H9 (cell line): ENCODE measurements at places on chromosomes 3 and 15.

- no peak for DNase-seq
Observed at GRCh38 chr15:71106802-71107500, 8.3 kb upstream of the THSD4 start.

GRCh38 chr15:74542166-74543042 lies 1.4 kb downstream of the ARID3B start:
- DNase-seq: no peak

DNA sequence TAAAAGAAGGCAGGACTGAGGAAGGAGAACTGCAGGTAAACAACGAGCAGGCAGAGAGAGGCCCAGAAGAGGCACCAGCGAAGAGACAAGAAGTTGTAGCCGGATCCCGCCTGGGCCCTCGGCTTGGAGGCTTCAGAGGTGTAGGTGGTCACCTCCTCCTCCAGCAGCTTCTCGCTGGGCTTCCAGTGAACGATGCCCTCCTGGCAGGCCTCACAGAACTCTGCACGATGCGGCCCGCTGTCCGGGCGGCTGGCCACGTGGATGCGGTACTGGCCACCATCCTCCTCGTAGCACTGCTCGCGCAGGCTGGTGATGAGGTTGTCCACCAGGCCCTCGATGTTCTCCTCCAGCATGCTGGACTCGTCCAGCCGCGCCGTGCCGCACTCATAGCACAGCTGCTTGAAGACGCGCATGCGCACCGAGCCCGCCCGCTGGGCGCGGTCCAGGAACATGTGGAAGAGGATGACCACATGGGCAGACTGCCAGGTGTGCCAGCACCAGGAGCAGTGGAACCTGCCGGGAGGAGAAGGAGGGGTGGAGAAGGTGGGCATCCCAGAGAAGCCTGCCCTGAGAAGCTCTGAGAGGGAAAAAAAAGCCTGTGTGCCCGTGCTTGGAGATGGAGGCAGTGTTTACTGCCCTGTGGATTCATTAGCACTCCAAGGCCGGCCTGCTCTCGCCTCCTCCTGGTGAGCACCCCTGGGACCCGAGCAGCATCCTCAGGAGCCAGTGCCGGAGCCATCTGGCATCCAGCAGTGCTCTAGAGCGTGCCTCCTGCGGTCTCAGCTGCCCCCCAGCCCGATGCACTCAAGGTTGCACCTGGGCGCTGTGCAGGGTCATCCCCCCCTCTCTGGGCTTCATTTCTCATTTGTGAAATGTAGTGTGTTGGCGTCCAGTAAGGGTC lies 3.6 kb downstream of the RTP2 start:
- no peak for DNase-seq

DNA sequence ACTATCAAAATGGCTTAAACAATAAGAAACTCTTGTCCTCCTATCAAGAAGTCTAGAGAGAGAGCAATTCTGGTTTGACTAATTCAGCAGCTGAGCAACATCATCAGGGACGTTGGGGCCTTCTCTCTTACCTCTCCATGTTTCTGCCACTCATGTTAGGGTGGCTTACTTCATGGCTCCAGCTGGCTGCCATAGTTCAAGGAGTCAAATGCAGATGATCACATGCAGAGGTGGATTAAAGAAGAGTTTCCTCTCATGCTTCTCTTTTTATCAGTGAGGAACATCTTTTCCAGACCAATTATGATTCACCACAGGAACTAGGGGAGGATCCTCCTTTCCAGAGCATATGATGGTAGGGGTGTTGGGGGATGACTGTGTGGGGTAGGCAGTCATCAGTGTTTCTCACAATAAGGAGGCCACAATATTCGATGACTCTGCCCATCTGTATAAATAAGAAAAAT lies 45.5 kb downstream of the NEK11 start:
- DNase-seq: no peak

GRCh38 chr3:146519810-146520209 lies 24.6 kb downstream of the PLSCR1 start:
- no peak for DNase-seq

- no peak for DNase-seq
Observed at GRCh38 chr3:98331329-98331728, 22.3 kb upstream of the OR5K4 start.

DNA sequence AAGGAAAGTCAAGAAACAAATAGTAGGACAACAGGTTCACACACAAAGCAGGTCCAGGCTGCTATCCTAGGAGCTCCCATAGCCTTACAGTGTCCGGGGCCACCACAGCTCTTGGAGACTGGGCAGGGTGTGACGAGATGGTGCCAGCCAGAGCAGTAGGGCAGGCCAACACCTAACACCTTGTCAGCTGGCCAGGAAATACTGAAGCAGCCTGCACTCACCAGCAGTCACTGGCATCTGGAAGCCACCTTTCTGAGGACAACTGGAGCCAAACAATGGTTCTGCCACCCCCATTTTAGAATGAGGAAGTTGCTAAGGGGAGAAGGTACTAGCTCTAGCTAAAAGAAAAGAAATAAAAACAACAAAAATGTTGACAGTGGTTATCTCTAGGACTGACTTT lies 47.2 kb downstream of the CCDC12 start:
- no peak for DNase-seq

- DNase-seq: no peak
Observed at GRCh38 chr3:66041116-66041515, 2.4 kb upstream of the MAGI1 start.

- no peak for DNase-seq
Observed at GRCh38 chr3:98518816-98519215, 3.9 kb downstream of the CLDND1 start.

GRCh38 chr3:102132370-102132769 lies 283.1 kb downstream of the NFKBIZ start:
- DNase-seq: no peak

- no peak for DNase-seq
Observed at GRCh38 chr15:89591834-89592233, 16.6 kb downstream of the TICRR start.

DNA sequence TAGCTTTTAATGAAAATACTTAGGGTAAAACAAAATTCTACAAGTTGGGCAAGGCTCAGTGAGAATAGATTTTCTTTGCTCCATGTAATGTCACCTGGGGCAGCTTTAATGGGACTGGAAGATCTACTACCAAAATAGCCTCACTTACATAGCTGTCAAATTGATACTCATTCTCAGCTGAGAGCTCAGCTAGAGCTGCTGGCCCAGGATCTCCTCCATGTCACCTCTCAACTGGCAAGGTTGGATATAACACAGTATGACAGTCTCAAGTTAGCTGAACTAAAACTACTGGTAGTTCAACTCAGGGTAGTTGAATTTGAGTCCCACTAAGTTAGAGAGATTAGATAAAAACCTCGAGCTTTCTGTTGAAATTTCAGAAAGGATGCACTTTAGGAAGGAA lies 218.5 kb upstream of the PLSCR5 start:
- no peak for DNase-seq

- DNase-seq: no peak
Observed at GRCh38 chr15:73990250-73991005, 1.7 kb downstream of the STOML1 start.

DNA sequence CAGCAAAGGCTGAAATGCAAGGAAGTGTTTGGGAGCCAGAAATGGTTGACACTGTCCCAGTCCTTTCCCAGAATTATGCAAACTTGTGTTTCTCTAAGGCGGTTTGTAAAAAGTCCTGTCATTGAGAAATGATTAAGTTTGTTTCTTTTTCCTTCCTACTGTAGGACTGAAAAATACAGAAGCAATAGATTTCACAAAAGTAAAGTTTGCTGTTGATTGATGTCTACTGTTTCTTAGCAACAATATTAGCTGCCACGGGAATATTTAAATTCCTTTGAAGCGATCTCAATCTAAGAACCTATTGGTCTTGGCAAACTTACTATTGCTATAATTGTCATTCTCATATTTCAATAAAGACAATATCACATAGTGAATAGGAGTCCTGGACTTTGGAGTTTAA lies 100.7 kb upstream of the IL12A start:
- no peak for DNase-seq

GRCh38 chr3:128788268-128788869 lies 62.4 kb downstream of the RAB7A start:
- DNase-seq: no peak

- peak; percentile 36 for DNase-seq
Observed at GRCh38 chr3:20190991-20191390, 5.0 kb upstream of the SGO1 start.

GRCh38 chr15:91898843-91899242 lies 45.3 kb downstream of the SLCO3A1 start:
- DNase-seq: no peak

DNA sequence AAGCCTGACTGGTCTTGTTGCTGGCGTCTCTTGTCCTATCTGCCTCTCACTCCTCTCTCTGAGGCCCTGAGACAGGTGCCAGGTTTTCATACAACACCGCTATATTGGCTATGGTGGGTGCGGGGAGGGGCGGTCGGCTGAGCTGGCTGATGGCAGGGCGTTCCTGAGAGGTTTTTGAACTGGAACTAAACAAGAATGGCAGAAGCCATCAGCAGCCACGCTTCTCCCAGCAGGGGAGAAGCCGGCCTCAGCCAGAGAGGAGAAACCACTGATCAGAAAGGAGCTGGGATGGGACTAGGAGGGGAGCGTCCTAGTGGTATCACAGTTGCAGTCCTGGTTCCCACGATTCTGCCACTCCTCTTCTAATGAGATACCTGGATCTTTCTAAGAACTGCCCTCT lies 89.9 kb upstream of the PRR23E start:
- DNase-seq: no peak

GRCh38 chr3:42300013-42300412 lies 34.0 kb upstream of the CCK start:
- peak; percentile 42 for DNase-seq

DNA sequence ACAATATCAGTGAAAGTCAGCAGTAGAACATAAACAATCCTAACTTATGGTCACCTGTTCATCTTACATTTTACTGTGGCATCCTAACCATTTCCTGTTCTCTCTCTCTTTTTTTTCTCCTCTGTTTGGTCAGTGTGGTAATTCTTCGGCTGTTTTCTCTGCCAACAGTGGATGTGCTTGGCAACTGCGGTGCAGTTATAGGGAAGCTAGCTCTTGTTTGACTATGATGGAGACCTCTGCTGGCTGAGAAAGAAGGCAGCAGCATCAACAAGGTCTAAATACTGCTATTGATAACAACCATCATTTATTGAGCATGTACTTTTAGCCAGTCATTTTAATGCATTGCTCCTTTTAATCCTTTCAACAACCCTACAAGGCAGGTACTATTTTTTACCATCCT lies 723 bp upstream of the DRD3 start:
- DNase-seq: peak; percentile 52

DNA sequence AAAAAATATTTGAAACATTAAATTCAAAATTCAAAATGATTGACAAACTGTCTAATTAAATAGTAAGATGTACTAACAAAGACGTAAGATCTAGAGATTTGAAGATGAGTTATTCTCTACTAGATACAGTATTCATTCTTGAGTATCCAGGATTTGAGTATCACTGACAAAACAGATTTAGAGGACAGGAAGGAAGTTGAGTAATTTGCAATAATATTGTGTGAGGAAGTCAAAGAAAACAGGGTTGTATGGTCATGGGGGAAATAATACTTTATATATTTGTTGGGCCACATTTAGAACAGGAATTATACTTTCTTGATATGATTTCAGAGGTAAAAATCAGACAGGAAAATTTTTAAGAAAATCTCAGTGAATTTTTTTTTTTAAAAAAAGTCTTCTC lies 393.1 kb upstream of the CDIN1 start:
- DNase-seq: no peak

- DNase-seq: no peak
Observed at GRCh38 chr3:182508919-182509711, 284.2 kb upstream of the ATP11B start.

DNA sequence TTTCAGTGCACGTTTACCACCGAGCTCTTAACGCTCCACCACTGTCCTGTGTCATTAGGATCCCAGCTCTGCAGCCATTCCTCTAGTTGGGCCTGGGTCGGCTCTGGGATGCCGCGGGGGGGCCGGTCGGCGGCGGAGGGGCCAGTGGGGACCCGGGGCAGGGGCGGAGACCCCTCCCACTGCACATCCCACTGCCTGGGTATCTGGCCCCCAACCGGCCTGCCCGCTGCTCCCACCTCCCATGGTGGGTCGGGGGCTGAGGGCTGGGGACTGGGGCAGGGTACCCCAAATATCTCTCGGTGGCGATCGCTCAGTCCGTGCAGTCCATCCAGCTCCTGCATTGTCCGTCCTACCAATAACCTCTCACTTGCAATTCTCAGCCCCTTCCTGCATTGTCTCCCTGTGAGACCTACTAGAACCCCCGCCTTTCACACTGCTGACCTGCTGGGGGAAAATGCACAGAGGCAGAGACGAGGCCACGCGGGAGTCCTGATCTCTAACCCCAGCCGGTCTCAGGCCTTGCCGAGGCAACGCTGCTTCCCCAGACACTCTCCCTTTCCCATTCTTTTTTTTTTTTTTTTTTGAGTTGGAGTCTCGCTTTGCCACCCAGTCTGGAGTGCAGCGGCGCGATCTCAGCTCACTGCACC lies 24.0 kb upstream of the MUC20 start:
- DNase-seq: no peak

DNA sequence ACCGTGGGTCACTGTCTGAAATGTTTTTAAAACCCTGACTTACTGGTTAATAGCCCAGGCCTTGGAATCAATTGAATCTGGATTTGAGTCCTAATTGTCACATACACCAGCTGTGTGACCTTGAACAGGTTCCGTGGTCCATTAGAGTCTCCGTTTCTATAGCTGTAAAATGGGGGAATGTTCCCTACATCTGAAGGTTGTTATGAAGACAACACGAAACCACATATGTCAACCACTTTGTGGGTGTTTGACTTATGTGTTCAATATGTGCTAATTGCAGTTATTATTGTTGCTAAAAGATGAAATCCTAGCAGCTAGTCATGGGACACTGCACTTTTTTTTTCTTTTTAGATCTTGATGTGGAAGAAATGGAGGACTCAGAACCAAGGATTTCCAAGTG lies 35.3 kb downstream of the ZBTB38 start:
- DNase-seq: no peak

DNA sequence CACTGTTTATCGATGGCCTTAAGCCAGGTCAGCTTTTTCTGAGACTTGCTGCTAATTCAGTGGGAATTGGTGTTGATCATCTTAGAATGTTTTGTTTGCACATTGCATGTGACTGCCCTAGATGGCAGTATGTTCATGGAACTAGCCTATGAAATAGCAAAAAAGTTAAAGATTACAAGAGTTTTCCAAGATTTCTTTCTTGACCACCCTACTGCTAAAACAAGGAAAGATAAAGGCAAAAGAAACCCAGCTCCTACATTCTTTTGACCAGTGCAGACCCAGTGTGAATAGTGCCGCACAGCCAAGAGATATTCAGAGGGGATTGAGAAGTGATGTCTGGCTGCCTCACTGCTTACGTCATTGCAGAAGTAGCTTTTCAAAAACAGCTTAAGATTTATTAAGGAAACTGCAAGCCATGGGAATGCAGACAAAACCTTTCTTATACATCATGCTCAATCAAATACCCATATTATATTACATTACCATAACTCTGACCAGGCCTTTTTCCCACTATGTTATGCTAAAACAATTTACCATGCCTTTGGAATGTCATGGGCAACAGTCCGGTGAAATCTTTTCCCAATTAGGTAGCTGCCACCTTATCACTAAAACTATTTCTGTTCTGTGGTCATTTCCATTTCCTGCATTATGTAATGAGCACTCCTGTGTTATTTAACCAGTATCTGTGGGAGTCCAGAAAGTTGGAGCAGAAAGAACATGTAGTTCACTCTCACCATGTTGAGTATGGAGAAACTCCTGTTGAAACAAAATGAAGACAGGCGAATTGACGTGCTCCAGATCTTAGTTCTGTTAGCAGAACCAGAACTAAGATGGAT lies 6.0 kb downstream of the PHLDB2 start:
- DNase-seq: no peak
